K562 (cell line): ENCODE measurements at places on chromosomes 2 and 18. TPM values are rescaled to one million over a fixed set of nuclear protein-coding genes. Genes with fewer than 3 reads are reported as not detected.

GRCh38 chr2:106546391-106546990 is 59.3 kb downstream of the CD8B2 start:
- H3K4me3 ChIP-seq: no peak overlapping the region
- DNase-seq: no peak
- H3K36me3 ChIP-seq: no peaks in the 10 kb centered on the region
- no peak overlapping the region for H3K27ac ChIP-seq

CFC1 gene
- not detected in 2 replicates for total RNA-seq

GRCh38 chr2:172674034-172674967 is 61.3 kb upstream of the RAPGEF4 start:
- peaks cover 6% of the 10 kb centered on the region; the same call in 2 of the 3 replicates for H3K4me1 ChIP-seq

DNA sequence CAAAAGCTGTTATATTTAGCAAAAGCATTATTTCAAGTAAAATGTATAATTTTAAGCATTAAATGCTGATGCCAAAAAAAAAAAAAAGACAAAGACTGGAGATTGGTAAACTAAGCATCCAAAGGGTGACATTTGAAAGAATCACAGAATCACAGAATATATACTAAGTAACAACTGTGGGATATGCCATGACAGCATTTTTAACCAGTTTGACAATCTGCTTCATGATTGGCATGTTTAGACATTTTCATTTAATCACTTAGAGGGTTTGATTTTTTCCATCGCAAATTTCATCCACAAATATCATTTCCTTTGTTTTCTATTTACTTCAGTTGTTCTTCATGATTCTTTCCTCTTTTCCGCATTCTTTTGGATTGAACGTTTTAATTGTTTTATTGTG is 66.9 kb upstream of the TMEM18 start:
- no peaks in the 10 kb centered on the region for H3K36me3 ChIP-seq
- no peak for DNase-seq
- H3K4me3 ChIP-seq: no peak overlapping the region
- H3K27ac ChIP-seq: no peak overlapping the region
- H3K27me3 ChIP-seq: peaks cover 36% of the 10 kb centered on the region
- no peaks in the 10 kb centered on the region; the same call in 2 of the 3 replicates for H3K4me1 ChIP-seq

DNA sequence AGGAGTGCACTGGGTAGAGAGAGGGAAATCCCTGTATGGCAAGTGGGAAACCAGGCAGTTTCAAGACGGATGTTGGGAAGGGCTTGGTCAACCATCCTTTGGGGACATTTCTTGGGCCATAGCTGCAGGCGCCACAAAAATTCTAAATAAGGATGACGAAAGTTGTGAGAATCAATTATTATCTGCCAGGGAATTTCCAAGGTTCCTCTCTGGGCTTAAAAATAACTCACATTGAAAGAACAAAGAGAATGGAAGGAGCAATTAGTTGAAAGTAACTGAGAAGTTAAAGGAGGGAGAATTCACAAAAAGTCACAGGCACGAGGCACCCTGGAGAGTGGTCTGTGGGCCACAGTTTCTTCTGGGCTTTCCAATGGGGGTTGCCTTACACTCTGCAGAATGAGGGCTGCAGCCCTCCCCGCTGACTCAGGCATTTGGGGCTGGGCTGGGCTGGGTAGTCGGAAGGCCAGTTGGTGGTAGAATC is 195.7 kb downstream of the SMAD7 start:
- no peaks in the 10 kb centered on the region for H3K36me3 ChIP-seq
- no peak overlapping the region for H3K4me3 ChIP-seq
- DNase-seq: no peak
- H3K27ac ChIP-seq: no peak overlapping the region
- H3K27me3 ChIP-seq: no peaks in the 10 kb centered on the region
- peaks cover 3% of the 10 kb centered on the region; the same call in 1 of the 2 replicates for H3K4me1 ChIP-seq

- no peak overlapping the region for H3K4me3 ChIP-seq
- DNase-seq: no peak
- H3K27ac ChIP-seq: no peak overlapping the region
- H3K36me3 ChIP-seq: no peaks in the 10 kb centered on the region
Measured at GRCh38 chr2:68741805-68742306, 7.2 kb downstream of the ARHGAP25 start.

GPR45 gene
- total RNA-seq: not detected in 2 replicates

GRCh38 chr2:19888831-19889230 is 13.0 kb downstream of the TTC32 start:
- no peak overlapping the region for H3K4me3 ChIP-seq
- DNase-seq: no peak
- H3K4me1 ChIP-seq: peaks cover 2% of the 10 kb centered on the region; the same call in 1 of the 3 replicates
- H3K27ac ChIP-seq: no peak overlapping the region
- H3K27me3 ChIP-seq: no peaks in the 10 kb centered on the region

SERPINB11 gene
- not detected in 2 replicates for total RNA-seq

GALNT3 gene
- total RNA-seq: 0.13 and 0.29 TPM in 2 replicates

FOXD4L1 gene
- total RNA-seq: 0.16 and 0.20 TPM in 2 replicates

GRCh38 chr2:3368261-3368722 is 9.3 kb downstream of the EIPR1 start:
- DNase-seq: no peak
- H3K27me3 ChIP-seq: no peaks in the 10 kb centered on the region
- H3K4me1 ChIP-seq: peaks cover 4% of the 10 kb centered on the region; the same call in 2 of the 3 replicates
- no peak overlapping the region for H3K27ac ChIP-seq
- no peak overlapping the region for H3K4me3 ChIP-seq

- no peaks in the 10 kb centered on the region for H3K27me3 ChIP-seq
- DNase-seq: no peak
- H3K36me3 ChIP-seq: no peaks in the 10 kb centered on the region
- no peak overlapping the region for H3K4me3 ChIP-seq
- H3K27ac ChIP-seq: no peak overlapping the region
- no peaks in the 10 kb centered on the region for H3K4me1 ChIP-seq
Measured at GRCh38 chr18:60082790-60083189, 183.0 kb downstream of the PMAIP1 start.

DNA sequence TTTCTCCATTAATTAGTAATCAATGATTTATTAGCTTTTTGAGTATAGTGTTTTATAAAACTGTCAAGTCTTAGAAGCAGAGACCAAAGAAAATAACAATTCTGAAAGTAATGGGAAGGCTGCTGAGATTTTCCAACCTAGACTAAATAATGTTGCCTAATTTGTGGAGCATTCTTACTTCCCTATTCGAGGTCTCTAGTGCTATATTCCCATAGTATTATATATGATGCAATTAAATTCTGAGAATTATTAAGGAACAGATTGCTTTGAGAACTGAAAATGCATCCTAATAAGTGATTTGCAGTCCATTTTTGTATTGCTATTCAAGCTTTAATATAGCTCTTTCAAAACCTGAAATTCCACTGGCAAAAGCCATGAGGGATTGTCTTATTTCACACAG is 27.7 kb upstream of the DOCK10 start:
- H3K36me3 ChIP-seq: no peaks in the 10 kb centered on the region
- H3K27me3 ChIP-seq: no peaks in the 10 kb centered on the region
- H3K4me1 ChIP-seq: no peaks in the 10 kb centered on the region
- no peak for DNase-seq

DNA sequence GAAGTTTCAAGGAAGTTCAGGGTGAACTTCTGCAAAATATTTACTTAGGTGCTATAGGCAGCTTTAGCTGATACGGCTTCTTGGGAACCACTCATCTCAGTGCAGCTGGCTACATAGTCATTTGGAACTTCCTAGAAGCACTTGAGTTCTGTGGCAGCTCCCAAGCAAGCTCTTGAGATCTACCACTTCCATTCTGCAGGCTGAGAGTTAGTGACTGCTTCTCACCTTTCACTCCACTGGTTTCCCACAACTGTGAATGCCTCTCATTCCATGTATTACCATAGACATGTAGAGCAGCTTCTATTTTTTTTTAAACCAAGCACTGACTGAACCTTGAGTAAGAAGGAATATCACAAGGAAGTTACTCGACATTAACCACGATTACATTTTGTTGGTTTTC is 994.1 kb upstream of the ACVR2A start:
- no peaks in the 10 kb centered on the region for H3K36me3 ChIP-seq
- H3K4me1 ChIP-seq: no peaks in the 10 kb centered on the region
- no peaks in the 10 kb centered on the region for H3K27me3 ChIP-seq
- DNase-seq: no peak
- no peak overlapping the region for H3K4me3 ChIP-seq

DNA sequence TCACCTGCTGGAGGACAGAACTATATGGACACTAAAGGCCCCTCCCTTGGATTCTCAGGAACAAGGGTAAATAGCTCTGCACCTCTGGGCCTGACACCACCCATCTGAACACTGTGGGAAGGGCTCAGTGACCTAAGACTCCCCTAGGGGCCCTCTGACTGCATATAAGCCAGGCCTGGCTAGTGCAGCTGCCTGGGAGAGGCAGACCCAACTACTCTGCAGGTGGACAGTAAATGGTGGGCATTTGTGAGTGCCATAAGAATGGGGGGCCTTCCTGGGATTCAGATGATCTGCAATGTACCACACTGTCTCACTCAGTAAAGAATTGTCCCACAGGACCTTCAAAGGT is 11.2 kb upstream of the WIPF1 start:
- H3K27ac ChIP-seq: no peak overlapping the region
- H3K36me3 ChIP-seq: no peaks in the 10 kb centered on the region
- H3K4me1 ChIP-seq: peaks cover 7% of the 10 kb centered on the region; the same call in 1 of the 3 replicates

DNA sequence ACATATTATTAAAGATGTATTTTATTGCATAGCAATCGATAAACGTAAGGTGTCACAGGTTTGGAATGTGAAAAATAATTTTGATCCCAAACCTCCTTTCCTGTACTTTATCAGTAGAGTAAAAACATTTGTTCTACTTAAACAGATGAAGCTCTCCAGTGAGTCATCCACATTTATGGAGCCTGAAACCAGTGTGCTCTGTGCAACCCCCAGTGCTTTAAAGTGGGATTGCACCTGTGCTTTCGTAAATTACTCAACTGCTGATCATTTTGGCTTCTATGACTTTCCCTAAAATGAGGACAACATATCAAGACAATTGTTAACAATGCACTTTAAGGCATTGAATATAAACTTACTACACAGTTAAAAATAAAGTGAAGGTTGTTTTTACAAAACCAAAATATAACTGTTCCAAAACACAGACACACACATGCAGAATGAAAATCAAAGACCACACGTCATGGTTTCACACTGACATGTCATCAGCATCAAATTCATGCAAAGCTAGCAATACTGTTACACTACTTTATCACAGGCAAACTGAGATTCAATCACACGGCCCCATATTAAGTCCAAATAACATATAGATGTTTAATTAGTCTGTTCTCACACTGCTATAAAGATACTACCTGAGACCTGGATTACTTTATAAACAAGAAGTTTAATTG is 9.7 kb downstream of the TMEM18 start:
- no peak overlapping the region for H3K27ac ChIP-seq
- H3K36me3 ChIP-seq: peaks cover 43% of the 10 kb centered on the region; the same call in 2 of the 3 replicates
- H3K27me3 ChIP-seq: no peaks in the 10 kb centered on the region

DNA sequence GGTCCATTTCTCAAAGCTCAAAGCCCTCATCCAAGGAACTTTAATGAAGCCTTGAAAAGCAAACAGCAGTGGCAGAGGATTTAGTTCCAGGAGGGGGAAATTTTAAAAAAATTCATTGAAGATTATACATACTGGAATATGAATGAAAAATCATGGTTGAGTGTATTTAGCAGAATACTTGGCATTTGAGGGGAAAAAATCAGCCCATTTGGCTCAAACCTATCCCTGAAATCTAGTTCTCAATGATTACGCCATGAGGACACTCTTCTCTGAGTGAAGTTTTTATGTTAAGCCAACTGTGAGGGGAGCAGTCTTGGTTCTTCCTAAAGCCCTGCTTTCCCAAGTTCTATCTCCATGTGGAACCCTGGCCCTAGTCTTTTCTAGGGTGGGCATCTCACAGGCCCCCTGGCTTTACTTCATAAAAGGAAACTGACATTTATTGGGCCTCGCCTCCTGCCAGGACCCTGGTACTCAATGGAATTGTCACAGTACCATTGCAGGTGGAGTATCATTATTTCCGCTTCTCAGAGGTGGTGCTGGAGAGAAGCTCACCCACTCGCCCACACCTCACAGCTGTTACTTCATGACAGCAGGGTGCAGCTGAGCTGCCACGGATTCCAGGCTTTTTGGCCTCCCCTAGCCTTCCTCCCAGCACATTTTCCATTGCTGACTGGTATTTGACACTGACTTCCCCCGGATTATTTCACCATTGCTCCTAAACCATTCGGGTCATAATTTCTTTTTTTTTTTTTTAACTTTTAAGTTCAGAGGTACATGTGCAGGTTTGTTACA is 56.8 kb downstream of the NXPH2 start:
- H3K4me3 ChIP-seq: no peak overlapping the region
- no peak overlapping the region for H3K27ac ChIP-seq
- no peaks in the 10 kb centered on the region for H3K36me3 ChIP-seq

DNA sequence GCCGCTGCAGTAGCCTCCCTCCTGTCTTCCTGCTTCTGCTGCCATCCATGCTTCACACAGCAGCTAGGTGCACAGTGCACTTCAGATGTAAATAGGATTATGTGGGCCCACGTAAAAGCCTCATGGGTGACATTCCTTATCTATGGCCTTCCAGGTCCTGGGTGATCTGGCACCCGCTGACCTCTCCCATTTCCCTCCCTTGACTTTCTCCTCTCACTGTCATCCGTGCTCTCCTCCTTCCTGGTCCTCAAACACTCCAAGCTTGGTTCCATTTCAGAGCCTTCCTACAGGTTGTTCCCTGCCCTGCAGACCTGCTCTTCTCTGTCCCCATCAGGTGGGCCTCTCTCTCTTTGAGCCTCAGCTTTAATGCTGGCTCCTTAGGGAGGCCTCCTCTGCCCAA is 4.0 kb upstream of the SMYD5 start:
- no peaks in the 10 kb centered on the region for H3K27me3 ChIP-seq
- peak; percentile 40 for DNase-seq
- H3K4me3 ChIP-seq: no peak overlapping the region
- H3K36me3 ChIP-seq: no peaks in the 10 kb centered on the region
- H3K4me1 ChIP-seq: peaks cover 16% of the 10 kb centered on the region; the same call in 2 of the 3 replicates
- H3K27ac ChIP-seq: no peak overlapping the region

GRCh38 chr2:122856696-122857095 is 1101.2 kb downstream of the TSN start:
- DNase-seq: no peak
- no peak overlapping the region for H3K4me3 ChIP-seq
- H3K36me3 ChIP-seq: no peaks in the 10 kb centered on the region
- H3K27me3 ChIP-seq: no peaks in the 10 kb centered on the region
- no peak overlapping the region for H3K27ac ChIP-seq
- no peaks in the 10 kb centered on the region for H3K4me1 ChIP-seq

DNA sequence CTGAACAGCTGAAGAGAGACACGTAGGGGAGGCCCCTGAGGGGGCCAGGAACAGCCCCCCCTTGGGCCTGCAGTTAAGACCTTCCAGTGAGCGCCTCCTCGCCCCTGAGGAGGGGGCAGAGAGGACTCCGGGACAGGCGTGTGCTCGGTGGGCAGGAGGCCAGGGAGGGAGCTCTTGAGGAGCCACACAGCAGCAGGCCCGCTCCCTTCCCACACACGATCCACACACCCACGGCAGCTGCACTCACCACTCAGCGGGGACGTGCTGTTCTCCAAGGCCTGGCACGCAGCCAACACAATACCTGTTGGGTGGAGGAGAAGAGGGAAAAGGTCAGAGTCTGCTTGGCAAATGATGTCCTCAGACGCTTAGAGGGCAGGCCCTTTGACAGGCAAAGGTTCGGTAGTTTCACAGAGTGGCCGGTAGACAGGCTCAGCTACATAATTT is 39.0 kb downstream of the TGFA start:
- H3K27ac ChIP-seq: no peak overlapping the region
- H3K36me3 ChIP-seq: no peaks in the 10 kb centered on the region
- H3K4me3 ChIP-seq: no peak overlapping the region
- no peak for DNase-seq
- no peaks in the 10 kb centered on the region; the same call in 2 of the 3 replicates for H3K27me3 ChIP-seq
- H3K4me1 ChIP-seq: no peaks in the 10 kb centered on the region

- H3K36me3 ChIP-seq: no peaks in the 10 kb centered on the region
- H3K27ac ChIP-seq: no peak overlapping the region
- H3K4me1 ChIP-seq: no peaks in the 10 kb centered on the region
- H3K27me3 ChIP-seq: no peaks in the 10 kb centered on the region
- H3K4me3 ChIP-seq: no peak overlapping the region
Measured at GRCh38 chr2:161713706-161714105, 89.5 kb downstream of the SLC4A10 start.
